ENCODE measurements at places on chromosomes 3 and 15.

DNA sequence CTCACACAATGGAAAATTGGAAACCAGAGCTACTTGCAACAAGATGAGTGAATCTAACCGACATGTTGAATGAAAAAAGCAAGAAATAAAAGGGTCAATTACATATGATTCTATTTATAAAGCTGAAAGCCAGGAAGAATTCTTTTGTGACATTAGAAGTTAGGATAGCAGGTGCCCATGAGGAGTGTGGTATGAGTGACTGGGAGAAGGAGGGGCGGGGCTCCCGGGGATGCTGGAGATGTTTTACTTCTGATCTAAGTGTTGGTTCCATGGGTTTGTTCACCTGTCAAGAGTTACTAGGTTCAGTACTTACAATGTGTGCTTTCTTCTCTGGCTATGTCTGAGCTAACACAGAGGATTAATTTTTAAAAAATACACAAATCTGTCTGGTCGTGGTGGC is 60.8 kb downstream of the NSMCE3 start:
- no peak for DNase-seq

DNA sequence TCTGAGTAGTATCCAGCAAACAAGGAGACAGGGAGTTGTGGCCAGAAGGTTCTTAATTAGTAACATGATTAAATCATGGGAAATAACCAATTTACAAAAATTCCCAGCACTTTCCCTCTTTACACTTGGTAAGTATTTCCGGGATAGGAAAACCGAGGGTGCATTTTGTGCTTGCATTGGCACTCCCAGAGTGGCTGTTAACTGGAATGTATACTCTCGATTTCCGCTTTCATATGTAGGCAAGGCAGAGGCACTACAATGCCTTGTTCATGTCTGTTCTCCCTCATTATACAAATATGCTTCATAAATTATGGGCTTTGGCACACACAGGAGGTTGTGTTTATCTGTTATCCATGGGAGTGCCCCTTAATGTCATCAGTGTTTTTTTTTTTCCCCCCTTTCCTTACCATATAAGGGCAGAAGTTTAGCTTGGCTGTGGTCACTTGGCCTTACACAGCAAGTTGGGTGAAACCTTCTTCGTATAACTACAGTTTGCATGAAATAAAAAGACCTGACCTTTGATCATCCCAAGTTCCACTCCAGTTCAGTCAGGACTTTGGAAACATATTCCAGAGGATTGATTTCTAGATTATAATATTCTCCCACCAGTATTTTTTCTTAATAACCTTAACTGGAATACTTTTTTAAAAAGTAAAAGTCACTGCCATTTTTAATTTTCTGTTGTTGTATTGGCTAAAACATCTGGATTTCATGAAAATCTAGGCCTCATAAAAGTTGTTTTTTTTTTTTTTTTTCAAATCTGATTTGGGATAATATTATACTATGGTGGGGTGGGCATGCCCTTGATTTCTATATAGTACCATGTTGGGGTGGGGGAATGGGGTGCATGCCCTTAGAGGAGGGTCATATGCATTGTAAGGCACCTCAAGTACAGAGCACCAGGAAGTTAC is 8.9 kb downstream of the TPM1 start:
- peak; percentile 76 for DNase-seq

DNA sequence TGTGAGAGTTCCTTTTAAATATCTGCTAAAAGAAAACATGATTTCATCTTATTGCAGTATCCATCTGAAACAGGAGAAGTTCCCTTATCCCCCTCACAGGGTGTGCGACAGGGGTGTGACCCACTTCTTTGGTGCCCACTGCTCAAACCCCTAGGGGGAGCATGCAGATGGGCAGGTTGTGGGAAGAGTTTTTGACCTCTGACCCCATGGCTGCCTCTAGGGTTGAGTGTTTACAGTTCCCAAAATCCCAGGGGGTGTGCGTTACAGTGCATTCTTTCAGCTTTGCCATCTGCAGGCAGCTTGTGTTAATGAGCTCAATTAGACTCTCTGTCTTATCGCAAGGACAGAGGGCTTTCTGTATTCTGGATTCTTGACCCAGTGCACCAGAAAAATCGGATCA is 443.2 kb upstream of the FRG2C start:
- no peak for DNase-seq

DNA sequence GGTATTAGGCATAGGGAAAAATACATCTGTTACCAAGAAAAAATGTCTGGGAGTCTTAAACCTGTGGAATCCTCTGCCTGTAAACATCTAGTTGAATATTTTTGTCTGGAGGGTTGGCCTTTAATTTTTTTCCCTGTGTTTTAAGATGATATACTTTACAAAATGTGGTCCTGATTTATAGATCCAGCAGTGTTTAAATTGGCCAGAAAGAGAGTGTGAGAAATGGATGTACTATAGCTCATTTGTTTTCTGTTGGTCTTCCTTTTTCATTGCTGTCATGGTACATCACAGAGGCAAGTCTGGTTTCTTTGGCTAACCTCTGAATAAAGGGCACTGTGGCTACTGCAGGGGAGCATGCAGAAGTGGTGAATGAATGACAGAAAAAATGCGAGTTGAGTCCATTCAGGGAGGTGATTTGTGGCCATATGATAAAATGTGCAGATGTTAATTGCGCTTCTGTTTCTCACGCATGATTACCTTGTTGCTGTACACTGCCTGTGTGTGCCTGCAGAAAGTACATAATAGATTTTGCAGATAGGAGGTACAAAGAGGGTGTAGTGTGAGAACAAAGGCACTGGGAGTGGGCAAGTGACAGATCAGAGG is 150.0 kb downstream of the NFKBIZ start:
- DNase-seq, result no peak

DNA sequence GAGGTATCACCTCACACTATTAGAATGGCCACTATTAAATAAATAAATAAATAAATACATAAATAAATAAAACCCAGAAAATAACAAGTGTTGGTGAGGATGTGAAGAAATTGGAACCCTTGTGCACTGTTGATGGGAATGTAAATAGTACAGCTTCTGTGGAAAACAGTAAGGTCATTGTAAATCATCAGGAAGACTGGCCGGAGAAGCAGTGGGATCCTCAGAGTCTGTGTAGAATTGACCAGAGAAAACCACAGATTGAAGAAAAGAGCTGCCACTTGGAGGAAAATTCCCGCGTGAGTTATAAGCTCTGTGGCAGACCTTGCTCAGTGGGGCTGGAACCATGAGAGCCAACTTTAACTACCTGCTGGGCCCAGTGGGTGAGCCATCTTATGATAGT is 92.0 kb downstream of the RAD18 start:
- no peak for DNase-seq

DNA sequence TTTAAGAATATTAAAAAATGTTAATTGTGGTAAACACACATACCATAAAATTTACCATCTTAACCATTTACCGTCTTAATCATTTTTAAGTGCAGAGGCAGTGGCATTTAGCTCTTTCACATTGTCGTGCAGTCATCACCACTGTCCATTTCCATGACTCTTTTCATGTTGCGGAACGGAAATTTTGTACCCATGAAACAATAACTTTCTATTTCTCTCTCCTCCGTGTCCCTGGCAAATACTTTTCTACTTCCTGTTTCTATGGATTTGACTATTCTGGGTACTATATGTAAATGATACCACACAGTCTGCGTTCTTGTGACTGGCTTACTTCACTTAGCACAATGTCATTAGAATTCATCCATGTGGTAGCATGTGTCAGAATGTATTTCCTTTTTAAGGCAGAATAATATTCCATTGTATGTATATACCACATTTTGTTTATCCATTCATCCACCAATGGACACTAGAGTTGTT is 27.9 kb downstream of the AKAP13 start:
- no peak for DNase-seq

- DNase-seq, result no peak
Measured at GRCh38 chr3:182436547-182436946, 356.8 kb upstream of the ATP11B start.

DNA sequence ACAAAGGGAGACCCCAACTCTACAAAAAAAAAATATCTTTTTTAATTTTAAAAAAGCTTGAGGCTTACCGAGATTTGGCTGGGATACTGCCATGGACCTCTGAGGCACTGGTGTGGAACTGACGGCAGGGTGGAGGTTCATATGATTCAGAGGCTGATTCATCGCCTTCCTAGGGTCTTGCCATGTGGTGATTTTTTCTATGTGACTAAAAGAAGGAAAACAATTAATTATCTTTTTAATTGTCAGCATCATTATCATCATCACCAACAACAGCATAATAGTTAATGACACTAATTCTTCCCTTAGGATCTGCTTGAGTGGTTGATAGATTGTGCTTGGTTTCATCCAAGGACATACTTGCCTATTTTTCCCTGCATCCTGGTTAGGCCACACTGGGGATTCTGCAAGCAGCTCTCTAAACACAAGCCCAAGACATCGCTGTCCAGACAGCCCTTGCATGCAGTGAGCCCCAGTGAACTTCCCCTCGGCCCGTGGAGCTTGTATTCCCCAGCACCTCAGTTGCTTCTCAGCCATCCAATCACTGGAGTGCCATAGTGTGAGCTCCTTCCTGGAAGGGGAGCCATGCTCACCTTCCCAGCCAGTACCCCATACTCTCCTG is 84.9 kb downstream of the WWTR1 start:
- DNase-seq, result peak; percentile 59

- no peak for DNase-seq
Measured at GRCh38 chr3:10300087-10300486, 7.3 kb upstream of the GHRL start.

GRCh38 chr3:182413061-182413460 is 380.2 kb upstream of the ATP11B start:
- DNase-seq, result no peak

Data from kidney glomerular epithelial cell (primary cell).